ENCODE measurements at places on chromosomes 13 and 19. TPM values are rescaled to one million over a fixed set of nuclear protein-coding genes. Genes with fewer than 3 reads are reported as not detected.

- no peak for DNase-seq
Observed at GRCh38 chr13:89862011-89862690, 1485.3 kb upstream of the MIR17HG start.

DNA sequence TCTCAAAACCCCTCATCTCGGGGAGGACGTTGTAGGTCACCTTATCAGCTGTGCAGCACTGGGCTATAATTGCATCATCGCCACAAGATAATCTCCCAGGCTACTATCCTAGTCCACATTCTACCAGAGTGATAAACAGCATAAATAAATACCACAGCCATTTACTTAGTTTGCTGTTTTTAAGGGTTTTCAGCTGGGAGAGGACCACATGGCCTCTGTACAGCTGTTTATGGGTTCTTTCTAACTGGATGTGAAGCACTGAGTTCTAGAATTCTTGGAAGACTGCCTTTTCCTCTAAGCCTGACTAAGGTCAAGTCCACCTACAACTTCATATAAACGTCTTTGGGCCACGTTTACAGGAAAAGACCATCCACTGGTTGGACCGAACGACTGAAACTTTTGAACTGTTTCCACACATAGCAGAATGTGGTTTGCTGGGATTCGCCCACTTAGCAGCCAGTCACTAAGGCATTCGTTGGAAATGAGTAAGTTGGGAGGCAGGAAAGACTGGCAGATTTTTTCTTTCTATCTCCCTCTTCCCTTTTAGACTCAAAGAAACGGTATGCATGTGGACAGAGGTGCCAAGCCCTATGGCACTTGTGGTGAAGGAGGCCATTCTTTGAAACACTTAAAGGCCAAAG, 752.5 kb upstream of the SGCG start:
- no peak for DNase-seq

BORCS8 gene
- 4.9 TPM for total RNA-seq

GRCh38 chr13:111666164-111666776, 345.8 kb downstream of the TEX29 start:
- no peak for DNase-seq

- DNase-seq: no peak
Observed at GRCh38 chr13:44431150-44431549, 57.5 kb downstream of the SERP2 start.

SPIB gene
- total RNA-seq: 0.30 TPM

SSC5D gene
- 16.5 TPM for total RNA-seq

DNA sequence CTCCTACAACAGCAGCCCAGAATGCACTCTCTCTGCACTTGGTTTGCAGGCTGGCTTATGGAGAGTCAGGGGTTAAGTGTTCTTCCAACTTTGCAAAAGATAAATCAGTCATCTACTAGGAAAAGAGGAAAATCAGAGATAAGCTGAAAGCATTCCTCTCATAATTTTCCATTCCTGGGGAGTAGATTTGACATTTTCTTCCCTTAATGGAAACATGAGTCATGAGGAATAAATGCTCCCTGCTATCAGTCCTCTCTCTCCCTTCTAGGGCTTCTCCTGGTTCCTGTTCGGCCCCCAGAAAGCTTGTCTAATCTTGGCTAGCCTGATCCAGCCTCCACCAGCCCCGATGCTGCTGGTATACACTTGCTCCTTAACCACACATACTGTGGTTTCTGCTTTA, 28.4 kb upstream of the ENOX1 start:
- no peak for DNase-seq

PSG6 gene
- total RNA-seq: not detected

DNA sequence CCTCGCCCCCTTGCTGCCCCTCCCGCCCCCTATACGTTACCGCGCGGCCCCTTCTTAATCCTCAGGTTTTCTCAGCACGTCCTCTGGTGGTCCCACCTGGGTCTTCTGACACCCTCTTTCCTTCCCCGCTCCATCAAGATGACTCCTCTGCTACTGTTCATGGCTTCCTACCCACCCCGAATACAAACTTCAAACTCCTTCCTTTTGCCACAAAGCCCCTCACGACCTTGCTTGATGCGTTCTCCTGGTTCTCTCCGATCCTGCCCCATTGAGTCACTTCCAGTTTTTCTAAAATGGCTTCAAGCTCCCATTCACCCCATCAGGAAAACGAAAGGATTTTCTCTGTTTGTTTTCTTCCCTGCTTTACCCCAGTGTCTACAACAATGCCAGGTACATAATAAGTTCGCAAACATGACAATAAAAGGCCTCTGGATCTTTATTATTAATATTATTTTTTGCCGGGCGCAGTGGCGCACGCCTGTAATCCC, 734 bp upstream of the SERTAD3 start:
- DNase-seq: no peak

SYNE4 gene
- total RNA-seq: not detected

- no peak for DNase-seq
Observed at GRCh38 chr13:113451951-113452421, 1.3 kb downstream of the ADPRHL1 start.

DNA sequence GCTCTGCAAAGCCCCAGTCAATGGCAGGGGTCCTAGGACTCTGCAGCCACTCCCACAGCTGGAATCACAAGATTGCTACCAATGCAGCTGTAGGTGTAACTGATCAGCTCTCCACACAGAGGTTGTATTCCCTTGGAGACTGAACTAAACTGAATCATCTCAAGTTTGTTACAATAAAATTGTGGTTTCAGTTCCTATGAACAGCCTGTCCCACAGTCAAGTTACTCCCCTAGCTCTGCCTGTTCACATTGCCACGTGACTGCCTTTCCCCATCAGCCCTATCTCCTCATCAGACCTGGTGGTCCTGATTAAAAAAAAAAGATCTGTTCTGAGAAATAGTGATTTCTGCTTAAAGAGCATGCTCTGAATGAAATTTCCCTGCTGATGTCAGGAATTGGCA, 287.9 kb upstream of the NBEA start:
- no peak for DNase-seq

DNA sequence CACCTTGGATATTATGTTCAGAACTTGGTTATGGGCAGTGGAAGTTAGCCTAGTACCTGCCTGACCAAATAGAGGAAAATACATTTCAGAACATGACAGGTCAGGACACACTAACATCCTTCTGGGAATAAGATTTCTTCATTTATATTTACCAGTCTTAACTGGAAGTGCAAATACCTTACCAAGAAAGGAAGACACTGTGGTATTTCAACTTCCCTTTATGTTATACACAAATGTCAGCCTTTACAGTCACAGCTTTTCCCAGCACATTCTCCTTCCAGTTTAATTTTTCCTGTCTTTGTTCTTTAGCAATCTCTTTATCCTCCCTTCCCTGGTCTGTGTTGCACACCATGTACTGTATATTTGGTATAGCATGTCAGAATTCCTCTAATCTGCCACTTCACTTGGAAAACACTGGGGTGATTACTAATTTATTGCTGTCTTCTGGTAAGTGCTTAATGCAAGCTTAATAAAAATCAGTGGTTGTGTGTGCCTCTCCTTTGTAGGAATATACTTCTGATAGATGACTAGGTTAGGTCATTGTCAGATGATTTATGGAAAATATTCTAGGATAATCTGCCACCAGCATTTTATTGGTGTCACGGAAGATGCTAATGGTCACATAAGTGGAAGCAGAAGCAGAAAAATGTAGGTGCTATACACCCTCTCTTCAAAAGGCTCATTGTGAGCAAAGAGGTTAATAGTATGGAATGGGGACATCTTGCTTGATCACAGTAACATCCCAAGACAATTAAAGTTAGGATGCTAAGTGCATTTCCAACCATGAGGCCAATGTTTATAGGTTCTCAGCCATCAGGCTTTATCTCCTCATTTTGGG, 124.3 kb upstream of the STARD13 start:
- DNase-seq: no peak

DNA sequence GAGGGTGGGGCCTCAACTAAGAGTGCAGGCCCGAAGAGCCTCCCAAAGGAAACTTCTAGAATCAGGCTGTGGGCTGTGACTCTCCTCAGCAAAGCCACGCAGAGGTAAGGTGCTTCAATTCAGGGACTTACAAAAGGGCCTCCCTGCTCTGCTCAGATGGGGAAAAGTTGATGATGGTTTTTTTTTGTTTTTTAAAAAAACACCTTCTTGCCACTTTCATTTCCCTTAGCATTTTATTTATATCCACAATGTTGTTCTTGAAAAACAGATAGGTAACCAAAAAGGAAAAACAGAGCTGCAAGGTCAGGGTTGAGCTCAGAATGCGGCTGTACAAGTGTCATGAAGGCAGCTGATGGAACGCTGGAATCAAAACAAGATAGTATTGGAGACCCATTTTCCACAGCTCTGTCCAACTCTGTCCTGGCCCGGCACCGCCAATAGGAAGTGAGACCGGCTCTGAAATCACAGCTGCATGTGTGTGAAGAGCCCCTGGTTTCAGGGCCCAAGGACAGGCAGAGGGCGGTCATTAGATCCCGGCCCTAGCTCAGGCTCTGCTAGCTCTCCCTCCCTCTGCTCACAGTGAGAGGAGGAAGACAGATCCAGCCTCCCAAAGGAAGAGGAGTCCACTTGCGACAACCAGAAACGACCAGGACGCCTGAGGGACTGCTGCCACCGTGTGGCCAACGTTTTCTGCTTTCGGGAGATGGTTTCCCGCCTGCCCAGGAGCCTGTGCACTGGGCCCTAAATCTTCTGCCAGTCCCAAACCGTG, 58.3 kb downstream of the KLF2 start:
- peak; percentile 85 for DNase-seq

DNA sequence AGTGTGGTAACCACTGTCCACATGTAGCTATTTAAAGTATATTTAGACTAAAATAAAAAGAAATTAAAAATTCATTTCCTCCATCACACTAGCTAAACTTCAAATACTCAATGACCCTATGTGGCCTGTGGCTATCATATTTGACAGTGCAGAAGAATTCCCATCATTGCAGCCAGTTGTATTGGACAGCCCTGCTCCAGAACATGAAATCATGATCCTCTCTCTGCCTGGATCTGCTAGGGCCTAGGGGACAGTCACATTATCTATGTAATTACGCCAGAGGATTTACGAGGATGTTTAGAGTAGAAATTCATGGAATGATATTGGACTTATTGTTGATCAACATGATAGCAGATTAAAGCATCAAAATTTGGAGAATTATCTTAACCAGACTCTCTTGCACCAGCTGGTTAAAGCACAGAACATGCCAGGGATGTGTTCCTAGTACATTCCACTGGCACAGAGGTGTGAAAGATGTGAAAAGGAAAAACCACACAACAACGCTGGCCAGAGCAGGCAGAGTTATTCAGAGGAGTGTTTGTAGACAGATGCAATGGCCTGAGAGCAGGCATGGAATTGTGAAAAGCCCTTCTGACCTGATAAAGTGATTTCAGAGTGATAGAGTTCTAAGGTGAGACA, 108.9 kb upstream of the STARD13 start:
- DNase-seq: no peak

ZFR2 gene
- 0.30 TPM for total RNA-seq

DNA sequence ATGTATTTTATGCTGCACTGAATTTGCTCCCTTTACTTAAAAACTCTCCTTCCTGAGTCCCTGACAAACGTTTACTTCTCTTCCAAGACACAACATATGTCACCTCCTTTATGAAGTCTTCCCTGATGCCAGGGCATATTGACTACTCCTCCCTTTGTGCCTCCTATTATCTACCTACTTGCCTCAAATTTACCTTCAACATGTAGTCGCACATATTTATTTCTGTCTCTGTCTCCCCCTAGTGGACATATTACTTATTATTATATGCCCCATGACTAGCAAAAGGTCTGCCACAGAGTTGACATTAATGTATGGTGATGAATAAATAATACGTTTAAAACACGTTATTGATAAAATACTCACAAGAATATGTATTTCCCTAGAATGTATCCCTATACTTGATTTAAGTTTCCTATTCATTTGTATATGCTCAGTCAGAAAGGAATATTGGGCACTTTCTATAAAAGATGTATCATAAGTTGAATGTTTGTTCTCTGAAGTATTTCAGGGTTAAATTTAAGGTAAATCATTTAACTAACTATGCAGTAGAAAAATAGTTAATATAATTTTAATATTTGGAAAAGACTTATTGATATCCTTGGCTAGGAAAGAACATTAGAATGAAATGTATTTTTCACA, 250.3 kb upstream of the ATXN8OS start:
- no peak for DNase-seq

CEACAM4 gene
- total RNA-seq: 0.59 TPM

DNA sequence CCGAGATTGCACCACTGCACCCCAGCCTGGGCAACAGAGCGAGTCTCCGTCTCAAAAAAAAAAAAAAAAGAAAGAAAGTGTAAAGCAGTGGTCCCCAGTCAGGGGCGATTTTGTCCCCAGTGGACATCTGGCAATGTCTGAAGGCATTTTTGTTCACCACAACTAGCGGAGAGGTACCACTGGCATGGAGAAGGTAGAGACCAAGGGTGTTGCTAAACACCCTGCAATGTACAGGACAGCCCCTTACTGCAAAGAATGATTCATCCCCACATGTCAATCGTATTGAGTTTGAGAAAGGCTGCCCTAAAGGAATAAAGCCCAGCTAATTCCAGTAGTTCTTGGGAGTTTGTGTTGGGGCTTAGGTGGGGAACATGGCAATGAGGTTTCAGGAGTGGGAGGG, 38.7 kb downstream of the CYP4F2 start:
- no peak for DNase-seq

DNA sequence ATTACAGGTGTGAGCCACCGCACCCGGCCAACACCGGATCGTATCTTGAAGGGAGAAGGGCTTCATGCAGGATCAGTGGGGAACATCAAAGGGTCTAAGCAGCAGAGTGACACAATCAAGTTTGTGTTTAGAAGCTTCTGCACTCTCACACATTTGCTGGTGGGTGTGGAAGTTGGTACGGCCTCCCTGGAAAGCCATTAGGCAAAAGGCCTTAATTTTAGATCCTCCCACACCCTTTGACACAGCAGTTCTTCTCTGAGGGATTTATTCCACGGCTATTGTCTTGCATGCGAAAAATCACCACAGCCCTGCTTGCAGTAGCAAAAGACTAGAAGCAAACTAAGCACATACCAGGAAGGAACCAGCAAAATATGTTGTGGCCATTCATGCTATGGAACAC, 18.3 kb upstream of the SLC1A5 start:
- no peak for DNase-seq

LYPD3 gene
- 73.8 TPM for total RNA-seq

GRCh38 chr13:25371158-25371874, 458 bp upstream of the ATP8A2 start:
- no peak for DNase-seq

DNA sequence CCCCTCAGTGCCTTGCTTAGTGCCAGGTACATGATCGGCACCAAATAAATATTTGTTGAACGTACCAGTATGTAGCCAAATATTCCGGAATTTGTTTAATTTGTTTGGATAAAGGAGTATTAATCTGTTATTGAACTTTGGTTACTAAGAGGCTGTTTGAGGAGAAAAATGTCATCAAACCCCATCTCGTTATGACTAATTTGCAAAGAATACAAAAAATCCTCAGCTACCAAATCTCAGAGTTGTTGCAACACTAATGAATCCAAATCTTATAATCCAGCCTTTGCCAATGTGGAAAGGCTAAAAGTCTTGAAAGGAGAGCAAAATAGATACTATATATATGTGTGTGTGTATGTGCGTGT, 79.5 kb downstream of the KLF5 start:
- DNase-seq: no peak

EBI3 gene
- total RNA-seq: not detected

GRCh38 chr19:17023805-17024204, 2.8 kb downstream of the CPAMD8 start:
- no peak for DNase-seq

ZNF85 gene
- total RNA-seq: 14.7 TPM

GRCh38 chr13:33204130-33204927, 81.2 kb downstream of the STARD13 start:
- peak; percentile 95 for DNase-seq
